CD4-positive, alpha-beta memory T cell (primary cell): ENCODE measurements at places on chromosomes 7 and 10.

DNA sequence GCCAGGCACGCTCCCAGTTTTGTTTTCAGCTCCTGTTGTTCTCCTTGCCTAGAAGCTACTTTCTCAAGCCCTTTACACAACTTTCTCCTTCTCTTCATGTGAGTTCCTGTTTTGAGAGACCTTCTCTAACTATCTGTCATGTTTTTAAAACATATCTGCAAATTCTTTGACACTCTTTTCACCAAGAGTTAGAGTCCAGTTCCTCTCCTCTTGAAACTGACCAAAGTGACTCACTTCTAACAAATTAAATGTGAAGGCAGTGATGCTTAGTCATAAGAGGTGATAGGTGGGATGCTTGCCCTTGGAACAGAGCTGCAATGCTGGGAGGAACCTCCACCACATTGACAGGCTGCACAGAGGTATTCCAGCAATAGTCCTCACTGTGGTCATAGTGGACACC, 25.3 kb downstream of the ZSCAN25 start:
- DNase-seq, result no peak
- no peak overlapping the region for H3K4me3 ChIP-seq
- no peak overlapping the region for H3K27ac ChIP-seq
- no peaks in the 10 kb centered on the region for H3K36me3 ChIP-seq
- no peaks in the 10 kb centered on the region for H3K4me1 ChIP-seq

DNA sequence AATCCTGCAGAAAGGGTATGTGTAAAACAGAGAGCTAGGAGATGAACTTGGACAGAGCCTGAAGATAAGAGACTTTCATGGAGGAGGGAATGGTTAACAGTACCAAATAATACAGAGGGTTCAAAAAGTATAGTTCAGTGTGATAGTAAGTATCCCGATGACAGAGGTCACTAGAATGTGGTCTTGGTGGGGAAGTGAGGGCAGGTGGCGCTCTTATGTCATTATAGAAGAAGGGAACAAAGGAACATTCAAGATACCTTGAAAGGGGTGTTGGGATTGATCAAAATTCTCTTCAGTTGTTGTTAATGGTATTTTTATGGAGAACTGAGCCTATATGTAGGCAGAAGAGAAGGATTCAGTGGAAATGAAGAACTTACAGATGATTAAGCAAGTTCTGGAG, 312.5 kb downstream of the SUGCT start:
- H3K4me3 ChIP-seq, result no peak overlapping the region
- H3K27ac ChIP-seq, result no peak overlapping the region
- DNase-seq, result no peak
- H3K27me3 ChIP-seq, result no peaks in the 10 kb centered on the region
- no peaks in the 10 kb centered on the region for H3K36me3 ChIP-seq
- no peaks in the 10 kb centered on the region for H3K4me1 ChIP-seq

- peak overlapping the region; percentile 89 for H3K27ac ChIP-seq
- peak overlapping the region; percentile 71 for H3K4me3 ChIP-seq
- DNase-seq, result peak; percentile 68
- peaks cover 44% of the 10 kb centered on the region for H3K4me1 ChIP-seq
- H3K36me3 ChIP-seq, result no peaks in the 10 kb centered on the region
- no peaks in the 10 kb centered on the region for H3K27me3 ChIP-seq
These were observed 109.9 kb upstream of the EFCAB10 start for GRCh38 chr7:105691082-105691679.

GRCh38 chr7:33089142-33089541, 20.1 kb downstream of the RP9 start:
- H3K27me3 ChIP-seq, result no peaks in the 10 kb centered on the region
- H3K4me1 ChIP-seq, result no peaks in the 10 kb centered on the region
- H3K4me3 ChIP-seq, result no peak overlapping the region
- no peak overlapping the region for H3K27ac ChIP-seq
- peaks cover 5% of the 10 kb centered on the region for H3K36me3 ChIP-seq

DNA sequence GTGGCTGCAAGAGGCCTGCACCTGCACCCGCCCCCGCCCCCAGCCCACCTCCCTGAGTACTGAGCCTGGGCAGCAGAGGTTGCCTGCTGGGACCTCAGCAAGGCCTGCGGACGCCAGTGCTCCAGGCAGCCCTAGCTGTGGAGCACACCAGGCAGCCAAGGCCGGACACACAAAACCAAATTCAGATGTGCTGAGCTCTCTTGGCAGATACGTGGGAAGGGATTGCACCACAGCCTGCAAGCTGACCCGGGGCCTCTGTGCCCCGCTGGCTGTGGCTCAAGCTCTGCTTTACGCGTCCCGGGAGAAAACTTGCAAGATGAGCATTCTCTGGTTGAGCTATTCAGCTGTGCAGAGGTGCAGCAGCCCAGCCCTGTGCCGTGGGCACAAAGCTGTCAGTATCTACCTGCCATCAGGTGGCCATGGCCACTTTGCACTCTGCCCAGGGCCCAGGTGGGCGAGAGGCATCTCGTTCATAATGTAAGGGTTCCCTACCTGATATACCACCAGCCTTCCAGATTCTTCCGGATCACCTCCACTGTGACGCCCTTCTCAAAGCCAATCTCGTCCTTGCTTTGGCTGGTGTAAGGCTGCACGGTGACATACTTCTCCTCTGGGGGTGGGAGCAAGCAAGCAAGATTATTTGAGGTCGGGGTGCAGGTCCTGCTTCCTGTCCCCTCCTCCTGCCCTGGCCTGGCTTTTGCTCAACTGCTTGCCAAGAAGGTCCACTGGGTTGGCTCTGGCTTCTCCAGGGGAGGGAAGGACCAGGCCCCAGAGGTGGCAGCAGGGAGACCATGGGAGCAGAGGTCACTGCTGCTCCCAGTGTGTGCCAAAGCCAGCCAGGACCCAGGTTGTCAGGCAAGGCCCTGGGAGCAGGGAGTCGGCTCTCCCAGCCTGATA, 123.4 kb downstream of the NEURL1 start:
- no peaks in the 10 kb centered on the region for H3K4me1 ChIP-seq
- H3K4me3 ChIP-seq, result no peak overlapping the region
- no peak for DNase-seq
- H3K36me3 ChIP-seq, result peaks cover 10% of the 10 kb centered on the region
- no peak overlapping the region for H3K27ac ChIP-seq

- H3K36me3 ChIP-seq, result no peaks in the 10 kb centered on the region
- H3K4me1 ChIP-seq, result no peaks in the 10 kb centered on the region
- DNase-seq, result no peak
- H3K27ac ChIP-seq, result no peak overlapping the region
- peaks cover 4% of the 10 kb centered on the region for H3K27me3 ChIP-seq
These were observed 91.6 kb downstream of the MICALL2 start for GRCh38 chr7:1367501-1368183.

- no peak for DNase-seq
These were observed 213.7 kb downstream of the HTR7 start for GRCh38 chr10:90644165-90644564.

GRCh38 chr10:52871191-52871843, 98.7 kb upstream of the MBL2 start:
- no peak overlapping the region for H3K4me3 ChIP-seq
- DNase-seq, result no peak
- H3K27ac ChIP-seq, result no peak overlapping the region
- no peaks in the 10 kb centered on the region for H3K27me3 ChIP-seq
- H3K4me1 ChIP-seq, result no peaks in the 10 kb centered on the region

DNA sequence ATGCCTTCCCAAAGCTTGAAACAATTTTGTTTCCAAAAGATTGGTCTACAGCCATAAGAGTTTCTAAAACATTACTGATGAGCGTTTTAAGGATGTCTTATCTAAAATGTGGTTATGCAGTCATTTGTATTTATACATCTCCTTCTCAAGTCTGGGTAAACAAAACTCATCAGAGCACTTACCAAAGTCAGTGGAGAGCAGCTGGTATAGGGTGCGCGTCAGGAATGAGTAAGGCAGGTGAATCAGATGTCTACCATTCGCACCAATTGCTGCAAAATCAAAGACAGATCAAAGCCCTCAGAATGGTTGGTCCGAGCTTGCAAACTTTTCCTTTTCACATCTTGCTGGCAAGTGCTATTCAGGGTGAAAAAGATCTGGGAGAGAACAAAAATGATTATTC, 65.6 kb upstream of the FAM171A1 start:
- no peaks in the 10 kb centered on the region for H3K36me3 ChIP-seq
- DNase-seq, result no peak
- no peaks in the 10 kb centered on the region for H3K27me3 ChIP-seq
- no peak overlapping the region for H3K27ac ChIP-seq
- no peaks in the 10 kb centered on the region for H3K4me1 ChIP-seq
- no peak overlapping the region for H3K4me3 ChIP-seq

- peak overlapping the region; percentile 37 for H3K27ac ChIP-seq
- H3K4me1 ChIP-seq, result peaks cover 71% of the 10 kb centered on the region
- H3K27me3 ChIP-seq, result no peaks in the 10 kb centered on the region
- peak overlapping the region; percentile 26 for H3K4me3 ChIP-seq
- H3K36me3 ChIP-seq, result no peaks in the 10 kb centered on the region
These were observed 11.9 kb upstream of the XPNPEP1 start for GRCh38 chr10:109934958-109935793.

- H3K4me3 ChIP-seq, result no peak overlapping the region
- no peaks in the 10 kb centered on the region for H3K4me1 ChIP-seq
- H3K27me3 ChIP-seq, result no peaks in the 10 kb centered on the region
- H3K36me3 ChIP-seq, result no peaks in the 10 kb centered on the region
- no peak for DNase-seq
These were observed 44.1 kb downstream of the MYOF start for GRCh38 chr10:93437946-93438612.

DNA sequence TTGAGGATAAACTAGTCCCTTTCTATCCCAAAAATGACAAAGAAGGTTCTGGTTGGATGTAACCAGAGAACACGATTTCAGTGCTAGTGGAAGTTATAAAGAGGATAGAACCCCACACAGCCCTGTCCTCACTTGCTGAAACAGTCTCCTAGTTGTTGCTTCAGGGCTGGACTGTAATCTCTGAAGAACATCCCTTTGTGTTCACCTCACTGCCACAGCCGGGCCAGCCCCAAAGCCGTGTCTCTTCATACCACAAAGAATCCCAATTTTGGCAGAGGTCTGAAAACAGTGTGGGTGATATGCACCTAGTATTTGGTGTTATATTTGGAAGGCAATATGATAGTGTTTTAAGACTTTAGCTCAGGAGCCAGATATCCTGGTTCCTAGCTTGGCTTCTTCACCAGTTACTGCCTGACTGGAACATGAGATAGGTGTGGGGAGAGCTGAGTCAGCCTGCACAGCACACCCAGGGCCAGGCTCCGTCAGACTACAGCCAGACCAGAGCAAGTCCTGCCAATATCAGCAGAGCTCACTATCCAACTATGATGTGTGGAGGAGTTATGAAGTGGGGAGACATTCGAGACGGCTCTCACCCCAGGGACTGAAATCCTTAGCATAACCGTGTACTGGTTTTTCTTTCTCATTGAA, 21.2 kb downstream of the CYP3A4 start:
- no peaks in the 10 kb centered on the region for H3K4me1 ChIP-seq
- H3K27me3 ChIP-seq, result no peaks in the 10 kb centered on the region
- no peak overlapping the region for H3K27ac ChIP-seq

- no peaks in the 10 kb centered on the region for H3K36me3 ChIP-seq
- DNase-seq, result no peak
- no peaks in the 10 kb centered on the region for H3K4me1 ChIP-seq
- no peak overlapping the region for H3K27ac ChIP-seq
- H3K27me3 ChIP-seq, result no peaks in the 10 kb centered on the region
These were observed 82.7 kb downstream of the REEP3 start for GRCh38 chr10:63603709-63604445.

GRCh38 chr10:123562387-123562786, 103.8 kb upstream of the GPR26 start:
- H3K27ac ChIP-seq, result no peak overlapping the region
- no peaks in the 10 kb centered on the region for H3K36me3 ChIP-seq
- no peaks in the 10 kb centered on the region for H3K4me1 ChIP-seq
- no peak overlapping the region for H3K4me3 ChIP-seq
- DNase-seq, result no peak

GRCh38 chr7:83870515-83870914, 221.6 kb upstream of the SEMA3E start:
- DNase-seq, result no peak
- H3K36me3 ChIP-seq, result no peaks in the 10 kb centered on the region
- H3K27ac ChIP-seq, result no peak overlapping the region
- H3K4me3 ChIP-seq, result no peak overlapping the region
- H3K4me1 ChIP-seq, result no peaks in the 10 kb centered on the region
- no peaks in the 10 kb centered on the region for H3K27me3 ChIP-seq

- DNase-seq, result no peak
- no peaks in the 10 kb centered on the region for H3K27me3 ChIP-seq
- no peaks in the 10 kb centered on the region for H3K4me1 ChIP-seq
- no peaks in the 10 kb centered on the region for H3K36me3 ChIP-seq
- H3K4me3 ChIP-seq, result no peak overlapping the region
- no peak overlapping the region for H3K27ac ChIP-seq
These were observed 53.5 kb upstream of the TNS3 start for GRCh38 chr7:47635091-47636080.

DNA sequence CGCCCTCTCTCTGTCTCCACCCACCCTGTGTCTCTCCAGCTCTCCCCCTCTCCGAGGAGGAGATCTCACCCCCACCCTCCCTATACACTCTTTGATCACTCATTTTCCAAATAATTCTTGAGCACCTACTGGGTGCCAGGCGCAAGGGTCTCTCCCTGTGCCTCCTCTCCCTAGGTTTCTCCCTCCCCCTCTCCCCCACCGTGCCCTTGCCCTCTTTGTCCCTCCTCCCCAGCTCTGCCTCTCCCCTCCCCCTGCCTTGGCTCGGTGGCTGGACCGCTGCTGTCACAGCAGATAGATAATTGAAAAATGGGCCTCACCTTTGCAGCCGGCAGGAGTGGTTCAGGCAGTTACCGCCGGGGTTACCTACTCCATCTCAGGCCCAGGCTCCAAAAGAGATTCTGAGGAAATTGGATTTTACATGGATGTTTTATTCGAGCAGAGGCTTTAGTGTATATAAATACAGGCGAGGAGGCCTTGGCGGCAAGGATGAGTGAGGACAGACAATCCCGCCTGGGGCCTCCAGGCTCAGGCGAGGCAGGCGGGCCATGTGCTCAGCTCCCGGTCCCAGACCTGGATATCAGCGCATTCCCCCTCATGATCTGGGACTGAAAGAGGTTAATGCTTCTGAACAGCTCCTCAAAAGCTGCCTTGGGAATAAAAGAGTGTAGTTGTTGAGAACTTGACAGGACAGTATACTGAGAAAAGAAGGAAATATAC, 60.8 kb upstream of the BTRC start:
- peaks cover 46% of the 10 kb centered on the region for H3K27me3 ChIP-seq
- H3K4me3 ChIP-seq, result no peak overlapping the region
- H3K27ac ChIP-seq, result no peak overlapping the region
- peaks cover 19% of the 10 kb centered on the region for H3K4me1 ChIP-seq
- DNase-seq, result no peak

DNA sequence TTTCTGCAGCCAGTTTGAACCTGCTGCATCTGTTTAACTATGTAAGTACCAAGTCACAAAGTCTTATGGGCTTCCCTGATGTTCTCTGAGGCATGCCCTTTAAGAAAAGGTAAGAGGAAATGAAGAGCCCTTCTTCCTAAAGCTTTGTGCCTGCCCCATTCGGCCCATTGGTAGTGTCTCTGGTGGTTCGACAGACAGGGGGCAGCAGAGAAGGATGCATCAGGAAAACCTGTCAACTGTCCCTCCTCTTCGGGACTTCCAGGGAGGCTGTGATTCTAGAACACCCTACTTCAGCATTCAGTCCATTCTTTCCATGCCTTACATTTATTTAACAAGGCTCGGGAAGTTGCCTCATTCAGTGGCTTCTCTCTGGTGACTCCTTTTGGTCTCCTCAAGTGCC, 1.9 kb upstream of the SFRP4 start:
- H3K4me1 ChIP-seq, result peaks cover 8% of the 10 kb centered on the region
- no peak overlapping the region for H3K27ac ChIP-seq
- no peaks in the 10 kb centered on the region for H3K36me3 ChIP-seq
- peaks cover 10% of the 10 kb centered on the region for H3K27me3 ChIP-seq

- no peak overlapping the region for H3K4me3 ChIP-seq
- H3K27ac ChIP-seq, result no peak overlapping the region
- H3K27me3 ChIP-seq, result no peaks in the 10 kb centered on the region
- no peaks in the 10 kb centered on the region for H3K4me1 ChIP-seq
- no peak for DNase-seq
These were observed 30.4 kb downstream of the ZNF786 start for GRCh38 chr7:149060156-149060555.
